ENCODE measurements at places on chromosomes 6 and 20.
A peak's percentile ranks its signal among the peaks of the same experiment; 100 is the strongest.

DNA sequence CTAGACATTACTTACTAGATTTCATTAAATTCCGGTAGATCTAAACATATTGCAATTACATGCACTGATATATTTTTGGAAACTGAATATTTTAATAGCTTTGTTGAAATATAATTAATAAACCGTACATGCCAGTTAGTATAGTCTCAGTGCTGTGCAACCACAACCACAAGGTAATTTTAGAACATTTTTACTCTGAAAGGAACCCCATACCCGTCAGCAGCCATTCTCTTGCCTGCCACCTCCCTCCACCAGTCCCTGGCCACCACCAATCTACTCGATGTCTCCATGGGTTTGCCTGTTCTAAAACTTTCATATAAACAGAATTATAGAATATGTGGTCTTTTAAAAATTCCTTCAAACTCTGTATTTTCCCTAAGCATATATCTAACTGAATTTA lies 293.9 kb downstream of the THBS2 start:
- DNase-seq = no peak

DNA sequence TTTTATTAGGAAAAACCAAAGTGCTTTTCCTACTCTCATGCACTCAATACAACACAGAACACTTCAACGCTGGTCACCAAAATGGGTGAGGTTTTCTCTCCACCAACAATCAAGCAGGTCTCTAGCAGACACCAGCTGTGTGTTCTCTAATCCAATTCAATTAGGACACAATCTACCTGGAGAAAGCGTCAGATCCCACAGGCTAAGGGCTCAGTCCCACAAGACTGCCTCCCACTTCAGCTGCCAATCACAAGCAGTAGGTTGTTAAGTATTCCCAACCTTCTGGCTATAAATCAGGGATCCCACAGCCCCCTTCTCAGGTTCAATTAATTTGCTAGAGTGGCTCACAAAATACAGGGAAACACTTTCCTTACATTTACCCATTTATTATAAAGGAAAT lies 47.7 kb downstream of the STMND1 start:
- DNase-seq = no peak

DNA sequence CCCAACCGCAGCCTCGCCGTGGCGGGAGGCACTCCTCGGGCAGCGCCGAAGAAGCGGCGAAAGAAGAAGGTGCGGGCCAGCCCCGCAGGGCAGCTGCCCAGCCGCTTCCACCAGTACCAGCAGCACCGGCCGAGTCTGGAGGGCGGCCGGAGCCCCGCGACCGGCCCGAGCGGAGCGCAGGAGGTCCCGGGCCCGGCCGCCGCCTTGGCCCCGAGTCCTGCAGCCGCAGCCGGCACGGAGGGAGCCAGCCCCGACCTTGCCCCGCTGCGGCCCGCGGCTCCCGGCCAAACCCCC lies 525 bp downstream of the PNRC1 start:
- no peak for DNase-seq

GRCh38 chr6:52284131-52284459 lies 447 bp downstream of the MCM3 start:
- DNase-seq = no peak

- DNase-seq = no peak
Measured at GRCh38 chr20:32527052-32527446, 58.1 kb downstream of the NOL4L start.

DNA sequence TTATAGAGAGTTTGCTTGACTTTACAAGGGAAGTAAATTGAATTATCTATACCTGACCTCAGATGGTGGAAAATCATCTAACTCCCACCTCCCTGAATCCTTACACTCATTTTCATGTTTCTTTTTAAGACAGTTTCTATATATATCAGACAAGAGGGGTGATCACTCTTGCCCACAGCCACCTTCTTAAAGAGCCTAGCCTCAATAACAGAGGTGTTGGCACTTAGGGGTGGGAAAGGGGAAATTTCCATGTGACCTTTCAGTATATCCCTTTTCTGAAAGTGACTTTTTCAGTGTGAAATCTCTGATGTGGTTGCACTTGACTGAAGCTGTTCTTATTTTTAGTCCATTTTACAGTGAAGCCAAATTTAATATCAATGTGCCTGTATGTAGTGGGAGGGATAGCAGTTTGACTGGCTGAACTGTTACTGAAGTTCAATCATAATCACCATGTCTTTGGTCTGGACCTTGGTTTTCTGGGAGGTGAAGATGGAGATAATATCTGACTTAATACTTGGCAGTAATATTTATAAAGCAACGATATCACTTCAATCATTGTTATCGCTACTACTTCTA lies 141.3 kb downstream of the MAP3K7 start:
- no peak for DNase-seq

DNA sequence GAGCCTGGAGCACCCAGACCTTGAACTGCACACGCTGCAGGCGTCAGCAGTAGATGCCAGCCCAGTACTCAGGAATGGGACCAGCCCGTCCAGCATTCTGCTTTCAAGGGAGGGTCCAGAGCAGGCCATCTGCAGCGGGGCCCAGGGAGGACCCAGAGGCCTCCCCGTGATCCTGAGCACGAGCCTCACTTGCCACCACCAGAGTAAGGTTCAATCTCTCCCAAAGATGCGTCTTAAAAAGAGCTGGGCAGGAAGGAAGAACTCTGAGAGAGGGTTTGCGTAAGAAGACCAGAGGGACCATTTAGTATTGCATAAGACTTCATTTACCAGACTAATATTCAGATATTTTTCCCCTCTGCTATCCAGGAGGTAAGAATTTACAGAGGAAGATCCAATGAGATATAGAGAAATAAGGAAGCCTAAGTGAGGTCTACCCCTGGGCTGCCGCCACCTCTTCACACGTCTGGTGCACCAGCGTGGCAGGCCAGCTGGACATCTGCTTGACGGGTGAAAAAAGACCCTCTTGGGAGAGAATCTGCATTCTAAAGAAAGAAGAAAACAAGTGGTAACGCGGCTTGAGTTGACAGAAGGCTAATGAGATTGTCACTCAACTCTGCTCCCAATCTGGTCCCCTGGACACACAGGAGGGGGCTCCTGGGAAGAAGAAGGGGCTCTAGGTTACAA lies 107.3 kb downstream of the PRND start:
- no peak for DNase-seq

DNA sequence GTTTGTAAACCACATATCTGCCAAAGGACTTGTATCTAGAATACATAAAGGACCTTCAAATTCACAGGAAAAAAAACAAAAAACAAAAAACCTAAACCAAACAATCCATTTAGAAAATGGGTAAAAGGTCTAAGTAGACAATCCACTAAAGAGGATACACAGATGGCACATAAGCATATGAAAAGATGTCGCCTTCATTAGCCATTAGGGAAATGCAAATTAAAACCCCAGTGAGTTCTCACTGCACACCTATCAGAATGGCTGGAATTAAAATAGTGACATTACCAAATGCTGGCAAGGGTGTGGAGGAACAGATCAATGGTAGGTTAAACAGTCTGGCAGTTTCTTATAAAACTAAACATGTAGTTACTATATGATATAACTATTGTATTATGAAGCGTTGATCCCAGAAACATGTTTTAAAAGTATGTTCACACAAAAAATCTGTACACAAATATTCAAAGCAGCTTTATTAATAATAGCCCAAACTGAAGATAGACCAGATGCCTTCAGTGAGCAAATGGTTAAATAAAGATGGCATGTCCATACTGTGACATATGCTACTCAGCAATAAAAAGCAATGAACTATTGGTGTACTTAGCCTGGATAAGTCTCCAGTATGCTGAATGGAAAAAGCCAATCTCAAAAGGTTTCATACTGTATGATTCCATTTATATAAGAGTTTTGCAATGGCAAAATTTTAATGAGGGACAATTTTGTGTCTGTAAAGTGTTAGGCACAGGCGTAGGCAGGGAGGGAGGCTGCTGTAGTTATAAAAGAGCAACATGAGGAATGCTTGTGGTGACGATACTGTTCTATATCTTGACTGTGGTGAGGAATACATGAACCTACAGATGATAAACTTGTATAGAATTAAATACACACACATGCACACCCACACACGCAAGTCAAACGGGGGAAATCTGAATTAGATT lies 43.9 kb downstream of the PLCB1 start:
- no peak for DNase-seq

- no peak for DNase-seq
Measured at GRCh38 chr6:7543789-7544424, 2.4 kb downstream of the DSP start.

GRCh38 chr6:111113336-111114086 lies 26.2 kb downstream of the SLC16A10 start:
- peak; percentile 40 for DNase-seq

GRCh38 chr6:15500901-15501825 lies 161.7 kb downstream of the DTNBP1 start:
- peak; percentile 12 for DNase-seq

DNA sequence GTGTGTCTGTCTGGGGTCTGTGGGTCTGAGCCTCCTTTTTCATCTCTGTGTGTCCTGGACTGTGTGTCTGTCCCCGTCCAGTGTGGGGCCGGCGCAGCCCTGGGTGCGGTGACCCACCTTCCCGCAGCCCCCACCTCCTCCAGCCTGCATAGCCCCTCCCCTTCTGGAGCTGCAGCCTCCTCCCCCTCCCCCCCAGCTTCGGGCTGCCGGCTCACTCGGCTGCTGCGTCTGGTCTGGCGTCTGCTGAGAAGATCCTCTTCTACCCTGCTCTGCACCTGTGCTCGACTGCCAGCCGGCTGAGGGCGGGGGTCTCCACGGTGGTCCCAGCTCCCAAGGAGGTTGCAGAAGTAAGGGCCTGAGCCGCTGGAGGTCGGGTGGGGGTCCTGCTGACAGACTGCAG lies 7.6 kb upstream of the LKAAEAR1 start:
- DNase-seq = no peak

DNA sequence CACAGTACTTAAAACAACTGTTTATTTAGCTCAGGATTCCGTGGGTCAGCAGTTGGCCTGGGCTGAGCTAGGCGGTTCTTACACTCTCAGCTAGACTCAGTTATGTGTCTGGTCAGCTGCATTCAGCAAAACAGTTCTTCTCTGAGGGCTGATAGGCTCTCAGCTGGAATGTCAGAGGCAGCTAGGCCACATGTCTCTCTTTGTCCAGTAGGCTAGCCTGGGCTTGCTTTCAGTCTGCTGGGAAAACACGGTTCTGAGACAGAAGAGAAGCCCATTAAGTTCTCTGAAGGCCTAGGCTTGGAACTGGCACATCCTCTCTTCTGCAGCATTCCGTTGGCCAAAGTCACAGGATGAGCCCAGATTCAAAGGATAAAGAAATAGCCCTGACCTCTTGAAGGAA lies 65.6 kb downstream of the TULP4 start:
- no peak for DNase-seq

Measured in CD4-positive, alpha-beta T cell treated with Interleukin-15 for 1 hour (primary cell).